Left colon (tissue), 2 donors: ENCODE measurements at places on chromosomes 13 and 19. TPM values are rescaled to one million over a fixed set of nuclear protein-coding genes. Genes with fewer than 3 reads are reported as not detected.

The CA11 gene
- 4.2 TPM for total RNA-seq

The NCAN gene
- total RNA-seq: not detected

The EXOC3L2 gene
- total RNA-seq: 1.3 TPM

The ZSCAN4 gene
- total RNA-seq: not detected

The ZNF14 gene
- total RNA-seq: 2.8 TPM

The ZNF527 gene
- total RNA-seq: 3.9 TPM

The MATK gene
- 1.5 TPM for total RNA-seq

The ZNF530 gene
- total RNA-seq: 1.2 TPM

The ZNF285 gene
- total RNA-seq: 0.92 TPM

The OR7G1 gene
- not detected for total RNA-seq

The TPGS1 gene
- 19.9 TPM for total RNA-seq

The CDC42EP5 gene
- total RNA-seq: 501 TPM

The QPCTL gene
- 10.0 TPM for total RNA-seq

The ERICH4 gene
- total RNA-seq: not detected

The MARCHF2 gene
- 46.6 TPM for total RNA-seq

The TMEM86B gene
- 2.2 TPM for total RNA-seq

The BCAM gene
- 21.4 TPM for total RNA-seq

The GPR4 gene
- 1.5 TPM for total RNA-seq

The ATP4B gene
- total RNA-seq: not detected

The ACTMAP gene
- total RNA-seq: 12.1 TPM

The VAV1 gene
- 8.5 TPM for total RNA-seq

The CYP2A6 gene
- not detected for total RNA-seq

The CYP2F1 gene
- total RNA-seq: not detected

The FFAR3 gene
- total RNA-seq: not detected

The MKNK2 gene
- total RNA-seq: 242 TPM

The ZNF724 gene
- total RNA-seq: 1.8 TPM

The RFPL4A gene
- not detected for total RNA-seq

The KRTDAP gene
- not detected for total RNA-seq

The PCDH20 gene
- total RNA-seq: 4.7 TPM

The CD70 gene
- 0.64 TPM for total RNA-seq

The C1QTNF9 gene
- total RNA-seq: 0.45 TPM

The PTH2 gene
- total RNA-seq: not detected

The SAFB2 gene
- total RNA-seq: 67.3 TPM

The SYCN gene
- not detected for total RNA-seq

The ADAMTSL5 gene
- total RNA-seq: 2.0 TPM

The THSD1 gene
- 1.2 TPM for total RNA-seq

The PBX4 gene
- total RNA-seq: 2.9 TPM

The ZNF69 gene
- total RNA-seq: 17.3 TPM

The AMER2 gene
- total RNA-seq: 0.08 TPM

The RNU6-9 gene
- total RNA-seq: not detected

The PROZ gene
- total RNA-seq: not detected

The CPB2 gene
- total RNA-seq: not detected
